ENCODE measurements at places on chromosomes 6 and 20. TPM values are rescaled to one million over a fixed set of nuclear protein-coding genes. Genes with fewer than 3 reads are reported as not detected.

EIF2S2 gene
- 71.0 TPM for total RNA-seq

GRCh38 chr6:135179372-135179771 lies 1.7 kb upstream of the MYB start:
- no peak for DNase-seq

- DNase-seq = no peak
Observed at GRCh38 chr6:119669221-119669620, 319.7 kb upstream of the MAN1A1 start.

DNA sequence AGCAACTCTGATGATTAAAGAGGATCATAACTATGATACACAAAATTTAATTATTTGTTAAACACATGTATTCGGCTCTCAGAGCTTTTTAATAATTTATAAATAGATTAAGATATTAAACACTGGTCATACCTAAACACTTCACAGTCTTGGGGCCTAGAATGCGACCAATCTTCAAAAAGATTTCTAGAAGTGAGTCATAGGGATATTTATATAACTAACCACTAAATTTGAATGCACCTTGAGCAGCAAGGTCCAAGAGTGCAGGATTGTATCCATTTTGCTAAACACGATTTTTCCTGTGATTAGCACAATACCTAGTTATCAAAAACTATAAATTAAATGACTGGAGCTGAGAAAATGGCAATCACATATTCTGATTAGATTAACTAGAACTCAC lies 709.3 kb downstream of the EPHA7 start:
- no peak for DNase-seq

Data from myocyte (in vitro differentiated cells).